DMS 273 treated with DMSO at 0.1 percent for 48 hours (cell line): ENCODE measurements at places on chromosomes 7 and 10.

DNA sequence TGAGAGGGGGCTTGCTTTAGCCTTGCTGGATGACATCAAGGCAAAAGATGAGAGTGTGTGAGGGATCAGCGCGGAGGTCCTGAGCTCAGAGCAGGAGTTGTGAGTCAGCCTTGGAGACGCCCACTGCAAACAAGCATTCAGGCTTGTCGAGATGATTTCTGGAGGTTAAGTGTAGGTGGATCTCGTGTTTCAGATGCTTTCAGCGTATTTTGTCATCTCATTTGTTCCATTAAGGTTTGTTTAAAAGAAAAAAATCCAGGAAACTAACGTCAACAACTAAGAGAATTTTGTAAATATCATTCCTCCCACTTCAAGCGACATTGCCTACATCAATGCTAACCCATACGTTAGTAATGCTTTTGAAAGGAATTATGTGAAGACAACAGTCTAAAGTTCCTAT is 715.4 kb upstream of the NRP1 start:
- DNase-seq = no peak

- no peak for DNase-seq
Measured at GRCh38 chr7:21543528-21544302, 876 bp downstream of the DNAH11 start.

GRCh38 chr7:76236224-76236623 is 34.5 kb downstream of the SRRM3 start:
- DNase-seq = no peak

DNA sequence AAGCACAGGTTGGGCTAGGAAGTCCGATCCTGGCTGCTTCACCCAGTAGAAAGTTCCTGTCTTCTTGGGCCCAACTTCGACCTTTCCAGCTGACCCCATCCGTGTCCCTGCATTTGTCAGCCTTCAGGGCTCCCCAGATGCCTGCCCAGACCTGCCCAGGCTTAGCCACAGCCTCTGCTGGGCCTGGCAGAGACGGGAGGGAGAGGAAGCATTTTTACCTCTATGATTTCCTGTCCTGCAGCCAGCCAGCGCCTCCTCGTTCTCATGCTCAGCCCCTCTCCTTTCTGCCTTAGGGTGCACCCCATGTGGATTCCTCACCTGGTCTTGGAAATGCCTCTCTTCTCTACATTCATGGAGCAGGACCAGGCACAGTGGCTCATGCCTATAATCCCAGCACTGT is 3.7 kb downstream of the METTL27 start:
- no peak for DNase-seq

DNA sequence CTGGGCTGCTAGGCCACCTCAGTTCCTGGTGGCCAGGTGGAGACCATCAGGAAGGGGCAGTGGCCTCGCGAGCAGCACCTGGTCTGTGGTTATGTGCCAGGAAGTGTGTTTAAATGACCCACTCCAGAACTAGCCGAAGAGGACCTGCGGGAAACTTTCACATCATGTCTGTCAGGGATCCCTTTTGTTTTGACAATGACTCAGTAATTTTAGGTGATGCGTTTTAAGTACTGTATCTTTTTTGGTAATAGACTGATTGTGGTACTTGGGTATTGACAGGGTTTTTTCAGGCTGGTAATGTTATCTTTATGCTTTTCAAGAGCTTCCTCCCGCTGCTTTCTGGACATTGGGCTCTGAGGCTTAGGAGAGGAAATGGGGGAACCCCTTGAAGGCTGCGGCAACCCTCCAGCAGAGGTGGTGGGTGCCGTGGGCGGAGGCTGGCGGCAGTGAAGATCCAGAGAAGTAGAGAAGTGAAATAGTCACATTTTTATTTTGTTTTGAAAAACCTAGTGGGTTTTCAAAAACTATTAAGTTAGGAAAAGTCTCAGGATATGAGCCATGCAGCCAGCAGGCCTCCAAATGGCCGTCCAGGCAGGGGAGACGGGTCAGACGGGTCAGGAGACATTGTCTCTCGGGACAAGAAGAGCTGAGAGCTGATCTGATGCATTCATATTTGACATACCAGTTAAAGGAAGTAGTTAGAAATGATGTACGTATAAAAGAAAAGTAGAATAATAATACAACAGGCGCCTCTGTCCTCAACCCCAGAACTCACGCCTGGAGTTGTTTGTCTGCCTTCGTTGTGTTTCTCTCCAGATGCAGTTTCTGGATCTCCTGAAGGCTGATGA is 27.7 kb downstream of the PPP2R2D start:
- DNase-seq = no peak

DNA sequence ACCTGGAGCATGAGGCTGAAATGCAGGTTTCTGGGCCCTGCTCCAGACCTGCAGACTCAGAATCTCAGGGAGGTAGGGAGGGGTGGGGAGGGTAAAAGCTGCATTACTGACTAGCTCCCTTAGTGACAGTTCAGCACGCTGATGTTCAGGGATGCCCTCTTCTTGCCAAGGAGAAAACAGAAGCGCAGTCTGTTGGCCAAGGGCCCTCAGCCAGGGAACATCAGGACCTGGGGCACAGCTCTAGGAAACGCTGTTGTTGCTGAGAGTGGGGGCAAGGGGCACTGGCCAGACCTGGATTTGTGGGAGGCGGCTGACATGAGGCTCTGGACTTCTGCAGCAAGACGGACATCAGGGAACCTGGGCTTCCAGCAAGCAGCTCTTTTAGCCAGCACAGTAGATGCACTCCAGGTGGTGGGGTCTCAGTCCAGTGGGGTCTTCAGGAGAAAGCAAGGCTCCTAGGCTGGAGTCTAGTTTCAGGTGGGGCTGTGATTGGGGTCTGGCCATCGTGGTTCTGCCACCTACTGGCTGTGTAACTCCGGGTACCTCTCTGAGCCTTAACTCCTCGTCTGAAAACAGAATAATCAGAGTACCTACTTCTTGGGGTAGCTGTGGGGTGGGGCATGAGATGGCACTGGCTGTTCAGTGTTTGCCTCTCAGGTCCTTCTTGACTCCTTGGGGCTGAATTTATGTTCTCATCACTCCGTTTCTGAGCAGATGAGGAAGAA is 72.9 kb upstream of the PRLHR start:
- DNase-seq = no peak
